ENCODE measurements at places on chromosomes 7 and 10.

GRCh38 chr10:34815185-34816084 lies at the start of gene PARD3:
PARD3 (minus strand) TSS chr10:34815296; CDS start chr10:34814995, 301 bp downstream.
- DNase-seq: peak; percentile 59

DNA sequence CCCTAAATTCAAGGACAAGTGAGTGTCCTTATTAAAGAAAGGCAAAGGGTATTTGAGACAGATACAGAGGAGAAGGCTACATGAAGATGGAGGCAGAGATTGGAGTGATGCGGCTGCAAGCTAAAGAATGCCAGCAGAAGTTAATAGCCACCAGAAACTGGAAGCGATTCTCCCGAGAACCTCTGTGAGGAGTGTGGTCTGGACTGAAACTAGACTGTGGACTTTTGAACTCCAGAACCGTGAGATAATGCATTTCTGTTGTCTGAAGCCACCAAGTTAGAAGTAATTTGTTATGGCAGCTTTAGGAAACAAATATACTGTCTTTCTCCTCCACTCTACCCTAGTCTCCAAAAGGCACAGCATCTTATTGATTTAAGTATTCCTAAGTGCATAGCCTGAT lies 80.3 kb upstream of the CREB5 start:
- DNase-seq: no peak

GRCh38 chr10:59557642-59558041 lies 152.0 kb downstream of the SLC16A9 start:
- DNase-seq: no peak

DNA sequence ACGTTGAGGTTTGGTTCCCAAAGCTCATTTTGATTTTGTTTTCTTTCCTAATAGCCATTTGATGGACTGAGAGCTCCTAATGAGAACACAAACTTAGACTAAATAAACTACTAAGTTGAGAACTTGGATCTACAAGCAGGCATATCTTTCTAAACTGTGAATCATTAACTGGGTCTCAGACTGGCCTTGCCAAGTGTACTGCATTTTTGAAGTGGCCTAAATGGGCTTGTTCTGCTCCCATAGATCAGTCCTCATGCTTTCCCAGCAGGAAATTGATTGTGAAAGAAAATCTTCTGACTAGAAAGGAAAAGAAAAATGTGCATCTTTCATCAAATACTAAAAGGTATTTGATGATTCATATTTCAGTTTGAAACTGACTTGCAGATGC lies 46.7 kb upstream of the RBM33 start:
- DNase-seq: no peak

DNA sequence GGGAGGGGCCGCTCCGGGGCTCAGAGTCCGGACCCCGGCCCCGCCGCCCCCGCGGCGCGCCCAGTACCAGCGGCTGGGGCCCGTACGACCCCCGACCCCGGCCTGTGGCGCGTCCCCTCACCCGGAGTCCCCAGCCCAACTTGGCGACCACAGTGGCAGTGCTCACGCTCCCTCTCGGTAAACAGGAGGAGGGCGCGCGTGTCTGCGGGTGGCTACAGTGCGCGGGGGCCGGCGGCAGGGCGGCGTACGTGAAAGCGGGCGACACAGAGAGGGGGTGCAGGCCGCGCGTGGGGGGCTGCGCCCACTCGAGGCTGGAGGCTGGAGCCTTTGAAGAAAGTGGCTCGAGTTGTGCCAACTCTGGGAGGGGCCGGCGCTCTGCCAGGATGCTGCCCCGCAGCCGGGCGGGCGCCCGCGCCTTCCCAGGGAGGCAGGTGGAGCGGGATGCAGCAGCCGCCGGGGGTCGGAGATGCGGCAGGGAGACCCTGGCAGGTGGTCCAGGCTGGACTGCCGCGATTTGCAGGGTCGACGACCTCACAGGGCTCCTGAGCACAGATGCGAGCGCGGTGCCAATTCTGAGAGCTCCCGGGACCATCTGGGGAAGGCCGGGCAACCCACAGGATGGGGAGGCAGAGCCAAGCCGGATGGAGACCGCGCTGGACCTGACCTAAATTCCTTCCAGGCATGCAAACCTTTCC lies 655 bp downstream of the PTPRE start:
- peak; percentile 18 for DNase-seq

GRCh38 chr7:148447221-148447849 lies 143.2 kb upstream of the C7orf33 start:
- no peak for DNase-seq

DNA sequence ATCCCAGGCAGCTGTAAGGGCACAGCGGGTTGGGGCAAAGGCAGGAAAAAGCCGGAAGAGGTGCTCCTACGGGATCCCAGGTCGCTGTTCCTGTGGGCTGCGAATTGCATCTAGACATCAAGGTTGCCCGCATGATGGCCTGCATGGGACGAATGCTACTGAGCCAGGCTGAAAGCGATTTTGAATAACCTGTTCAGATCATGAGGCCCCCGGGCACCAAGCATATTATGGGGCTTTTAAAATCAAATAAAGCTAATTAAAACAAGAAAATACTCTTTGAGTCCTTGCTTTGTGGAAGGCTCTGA lies 37.1 kb downstream of the CAMK2B start:
- DNase-seq: no peak

- no peak for DNase-seq
These were observed 216.9 kb upstream of the PPP2R2D start for GRCh38 chr10:131683941-131684340.

DNA sequence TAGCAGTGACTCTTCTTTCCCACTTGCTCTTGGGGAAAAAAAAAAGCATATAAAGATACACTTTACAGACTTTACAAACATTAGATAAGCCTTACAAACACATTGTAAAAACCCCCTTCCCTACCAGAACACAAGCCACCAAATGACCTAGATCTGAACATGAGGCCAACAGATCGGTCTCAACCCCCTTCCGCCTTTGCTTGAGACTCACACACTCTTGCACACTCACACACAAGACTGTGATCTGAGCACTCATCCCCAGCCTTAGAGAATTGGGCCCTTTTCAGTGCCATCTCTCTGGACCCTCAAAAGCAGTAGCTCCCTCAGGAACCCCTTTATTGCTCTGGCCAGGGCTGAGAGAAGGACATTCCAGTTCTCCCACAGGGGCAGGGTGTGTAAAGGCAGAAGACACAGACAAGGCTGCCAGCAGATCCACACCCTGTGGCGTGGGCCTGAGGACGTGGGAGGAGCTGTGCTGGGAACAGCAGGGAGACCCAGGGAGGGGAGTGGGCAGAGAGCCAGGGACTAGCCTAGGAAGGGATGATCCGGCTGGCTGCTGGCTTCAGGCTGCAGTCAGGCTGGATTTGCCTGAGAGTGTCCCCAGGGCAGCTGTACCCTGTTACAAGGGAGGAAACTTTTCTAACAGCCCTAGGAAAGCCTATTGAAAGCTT lies 206.7 kb downstream of the KIAA1217 start:
- no peak for DNase-seq

DNA sequence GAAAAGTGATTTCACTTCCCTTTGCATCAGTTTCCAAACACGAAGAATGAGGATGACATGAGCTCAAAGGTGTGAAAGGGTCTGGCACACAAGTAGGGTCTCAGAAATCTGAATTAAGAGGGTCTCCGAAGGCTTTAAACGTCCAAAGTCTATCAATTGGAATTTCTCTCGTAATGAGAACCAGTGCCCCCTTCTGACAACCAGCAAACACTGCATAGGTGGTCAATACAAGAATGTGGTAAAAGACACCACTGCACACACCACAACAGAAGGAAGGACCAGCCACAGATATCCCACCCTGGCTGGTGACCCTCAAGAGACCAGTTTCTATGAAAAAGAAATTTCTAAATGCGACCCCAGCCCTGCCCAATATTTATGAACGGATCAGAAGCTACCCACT lies 78.1 kb downstream of the CALN1 start:
- peak; percentile 76 for DNase-seq

DNA sequence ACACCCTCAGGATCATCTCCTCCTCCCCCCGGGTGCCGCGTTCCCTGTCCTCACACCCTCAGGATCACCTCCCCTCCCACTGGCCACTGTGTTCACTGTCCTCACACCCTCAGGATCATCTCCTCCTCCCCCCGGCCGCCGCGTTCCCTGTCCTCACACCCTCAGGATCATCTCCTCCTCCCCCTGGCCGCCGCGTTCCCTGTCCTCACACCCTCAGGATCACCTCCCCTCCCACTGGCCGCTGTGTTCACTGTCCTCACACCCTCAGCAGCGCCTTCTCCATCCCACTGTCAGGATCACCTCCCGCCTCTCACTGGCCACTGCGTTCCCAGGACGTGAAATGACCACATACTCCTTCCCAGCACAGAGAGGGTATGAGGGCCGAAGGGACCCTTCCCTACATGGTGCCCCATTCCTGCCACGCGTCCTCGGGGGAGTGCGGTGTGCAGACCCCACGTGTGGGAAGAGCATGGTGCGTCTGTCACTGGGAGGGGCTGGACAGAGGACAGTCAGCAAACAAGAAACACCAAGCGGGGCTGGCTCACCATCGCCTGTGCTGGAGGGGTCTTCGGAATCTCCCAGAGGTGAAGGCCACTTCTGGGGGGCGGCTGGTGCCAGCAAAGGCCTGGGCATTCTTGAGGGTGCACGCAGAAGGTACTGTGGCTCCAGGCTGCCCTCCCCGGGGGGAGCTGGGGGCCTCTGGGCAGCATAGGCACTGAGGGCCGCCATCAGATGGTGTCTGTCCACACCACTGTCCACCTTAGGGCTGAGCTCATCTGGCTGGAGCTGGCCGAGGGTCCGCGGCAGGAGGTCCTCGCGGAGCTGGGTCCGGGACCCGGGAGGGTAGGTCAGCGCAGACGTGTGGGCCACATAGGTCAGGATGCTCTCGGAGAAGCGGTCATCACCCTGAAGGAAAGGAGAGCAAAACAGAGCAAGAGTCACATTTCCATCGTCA lies 421.0 kb downstream of the PTPRN2 start:
- DNase-seq: no peak

- DNase-seq: no peak
These were observed 5.4 kb downstream of the PLAC9 start for GRCh38 chr10:80137920-80138319.

DNA sequence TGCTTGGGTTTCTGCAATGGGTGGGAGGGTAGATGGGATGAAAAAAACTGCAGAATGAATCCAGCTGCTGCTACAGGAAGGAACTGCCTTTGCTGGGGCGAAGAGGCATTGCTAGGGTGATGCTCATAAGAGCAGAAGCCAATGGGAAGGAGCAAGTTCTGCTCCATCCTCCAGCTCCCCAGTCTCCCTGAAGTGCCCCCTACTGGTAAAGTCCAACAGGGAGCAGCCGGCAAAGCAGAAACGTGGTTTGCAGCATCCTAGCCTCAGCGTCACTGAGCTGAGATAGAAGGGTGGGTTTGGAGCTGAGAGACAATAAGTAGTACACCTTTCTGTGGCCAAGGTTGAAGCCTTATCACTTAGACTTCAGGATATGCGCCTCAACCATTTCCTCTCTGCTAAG lies 220.5 kb downstream of the CCSER2 start:
- peak; percentile 9 for DNase-seq
